ENCODE measurements at places on chromosomes 1 and 21.

DNA sequence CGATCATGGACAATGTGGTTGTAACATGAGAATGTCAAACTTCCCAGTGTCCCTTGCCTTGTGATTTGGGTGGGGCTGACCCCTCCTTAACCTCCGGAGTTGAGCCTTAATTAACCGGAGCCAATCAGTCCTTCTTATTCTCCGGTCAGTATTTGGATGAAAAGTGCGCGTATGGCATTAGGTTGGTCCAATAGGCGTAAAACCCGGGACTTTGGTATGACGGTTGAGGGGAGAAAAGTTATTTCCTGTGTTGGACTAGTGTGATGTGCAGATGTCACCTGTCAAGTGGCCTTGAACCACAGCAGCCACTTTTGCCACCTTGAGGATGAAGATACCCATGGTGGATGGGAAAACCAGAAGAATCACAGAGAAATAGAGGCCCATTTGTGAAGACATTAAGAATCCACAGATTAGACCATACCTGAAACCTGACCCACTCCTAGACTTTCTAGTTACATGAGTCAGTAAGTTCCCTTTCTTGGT lies 5.1 kb downstream of the PAFAH2 start:
- DNase-seq: no peak

DNA sequence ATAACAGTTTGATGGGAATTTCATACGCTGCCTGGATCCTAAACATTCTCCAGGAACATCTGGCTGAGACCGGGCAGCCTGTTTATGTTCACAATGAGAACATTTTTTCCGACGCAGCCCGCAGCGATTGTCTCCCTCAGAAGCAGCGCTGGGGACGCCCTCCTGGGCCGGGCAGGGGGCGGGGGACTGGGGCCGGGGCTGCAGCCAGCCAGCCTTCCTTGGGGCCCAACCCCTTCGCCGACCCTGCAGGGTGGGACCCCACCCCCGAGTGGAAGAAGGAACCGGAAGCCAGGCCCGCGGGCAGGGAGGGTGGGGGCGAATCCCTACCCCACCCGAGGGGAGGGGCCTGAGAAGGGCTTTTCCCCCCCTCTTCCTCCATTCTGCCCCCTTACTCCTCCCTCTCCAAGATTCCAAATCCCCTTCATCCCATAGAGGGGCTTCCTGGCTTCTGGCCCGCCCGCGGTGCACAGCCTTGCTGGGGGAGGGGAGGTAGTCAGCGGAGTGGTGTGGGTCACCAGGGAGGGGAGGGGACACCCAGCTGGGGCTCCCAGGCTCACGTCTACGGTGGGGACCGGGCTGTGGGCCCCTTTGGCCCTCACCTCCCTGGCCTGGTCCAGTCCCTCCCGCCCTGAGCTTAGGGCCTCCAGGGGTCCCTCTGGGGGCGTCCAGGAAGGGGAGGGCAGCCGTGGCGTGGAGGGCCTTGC lies 60.6 kb downstream of the WNT9A start:
- DNase-seq: no peak

- DNase-seq: no peak
Observed at GRCh38 chr1:205128050-205128449, 6.3 kb upstream of the RBBP5 start.

DNA sequence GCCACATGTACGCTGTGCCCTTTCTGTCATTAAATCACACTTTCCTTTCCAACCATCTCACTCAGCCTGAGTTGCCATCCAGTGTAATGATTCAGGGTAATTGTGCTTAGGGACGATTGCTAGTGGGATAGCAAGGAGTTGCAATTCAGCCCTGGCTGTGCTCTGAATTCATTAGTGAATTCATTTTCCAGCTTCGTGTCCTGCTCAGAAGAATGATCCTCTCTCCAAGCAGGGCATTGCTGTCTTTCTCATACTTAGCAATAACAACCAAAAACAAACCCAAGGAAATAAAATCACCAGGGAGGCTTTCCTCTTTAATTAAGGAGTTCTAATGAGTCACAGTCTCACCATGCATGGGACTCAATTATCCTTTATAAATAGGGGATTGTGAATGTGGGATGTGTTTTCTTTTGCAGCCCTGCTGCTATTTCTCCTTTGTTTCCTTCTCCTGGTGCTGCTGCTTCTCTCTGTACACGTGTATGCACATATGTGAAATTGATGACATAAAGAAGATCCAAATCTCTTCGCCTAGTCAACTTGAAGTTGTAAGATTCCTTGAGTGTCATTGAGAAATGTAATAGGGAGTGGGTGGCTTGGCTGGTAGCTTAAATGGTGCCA lies 167.0 kb downstream of the TSEN15 start:
- DNase-seq: no peak

DNA sequence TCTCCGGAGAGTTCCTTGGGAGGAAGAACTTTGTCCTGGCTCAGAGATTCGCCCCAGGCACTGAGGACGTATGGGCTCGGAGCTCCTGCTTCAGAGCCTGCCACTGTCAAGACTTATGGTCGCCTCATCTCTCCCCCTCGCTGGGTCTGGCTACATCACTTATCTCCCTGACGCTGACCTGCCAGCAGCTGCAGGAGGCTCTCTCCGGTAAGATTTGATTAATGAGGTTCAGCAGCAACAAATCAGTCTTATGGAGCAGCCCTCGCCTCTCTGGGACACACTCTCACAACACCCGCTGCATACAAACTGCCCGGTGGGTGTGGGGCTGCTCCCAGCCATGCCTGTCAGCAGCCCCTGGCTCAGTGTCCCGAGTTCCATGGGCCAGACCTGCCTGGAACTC lies 297.8 kb downstream of the RRAGC start:
- DNase-seq: no peak

DNA sequence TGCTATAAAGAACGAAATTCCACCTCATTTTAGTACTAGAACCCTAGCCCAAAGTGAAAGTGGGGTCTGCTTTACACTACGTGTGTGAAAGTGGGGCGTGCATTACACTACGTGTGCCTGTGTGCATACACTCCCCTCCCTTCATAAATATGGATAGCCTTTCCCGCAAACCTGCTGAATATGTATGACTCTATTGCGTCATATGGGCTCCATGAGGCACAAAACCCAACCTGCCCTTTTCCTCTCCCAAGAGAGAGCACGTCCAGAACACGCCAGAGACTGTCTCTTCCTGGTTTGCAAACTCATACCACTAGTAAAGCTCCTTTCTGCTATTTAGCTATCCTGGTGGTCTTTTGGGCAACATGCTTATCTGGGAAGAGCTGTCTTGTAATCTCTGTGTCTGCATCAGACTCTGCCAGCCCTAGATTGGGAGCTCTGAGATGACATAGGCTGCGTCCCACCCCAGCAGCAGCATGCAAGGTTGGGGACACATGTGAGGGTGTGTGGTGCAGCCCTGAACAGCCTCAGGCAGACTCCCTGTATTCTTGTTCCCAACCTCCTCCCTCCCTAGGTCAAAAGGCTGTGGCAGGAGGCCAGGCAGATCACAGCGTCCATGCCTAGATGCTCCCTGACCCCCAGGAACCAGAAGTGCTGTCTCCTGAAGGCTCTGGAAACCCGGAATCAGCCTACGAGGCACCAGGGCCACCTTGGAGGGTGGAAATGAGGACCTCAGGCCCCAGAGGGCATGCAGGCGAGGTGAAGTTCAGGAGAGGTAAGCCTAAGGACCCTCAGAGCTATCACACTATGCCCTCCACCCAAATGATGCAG lies 12.3 kb upstream of the PADI1 start:
- DNase-seq: no peak

- no peak for DNase-seq
Observed at GRCh38 chr1:167582064-167582463, 28.5 kb upstream of the CREG1 start.

DNA sequence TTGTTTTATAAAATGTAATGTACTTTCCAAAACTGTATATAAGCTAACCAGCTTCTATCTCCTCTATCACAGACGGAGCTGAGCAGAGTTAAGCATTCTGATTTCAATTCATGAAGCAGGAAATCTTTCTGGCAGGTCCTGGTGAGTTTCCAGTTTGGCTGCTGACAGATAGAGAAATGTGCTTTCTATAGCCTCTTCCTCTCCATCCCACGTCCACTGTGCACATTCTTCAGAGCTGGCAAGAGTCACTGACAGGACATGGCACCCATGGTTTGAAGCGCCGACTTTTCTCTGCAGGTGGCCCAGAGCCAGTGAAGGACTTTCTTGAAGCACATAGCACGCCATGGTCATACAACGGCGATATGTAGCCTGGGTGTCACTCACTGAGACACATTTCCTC lies 52.3 kb upstream of the POU2F1 start:
- no peak for DNase-seq

GRCh38 chr1:20271498-20272400 lies 18.9 kb upstream of the VWA5B1 start:
- no peak for DNase-seq

DNA sequence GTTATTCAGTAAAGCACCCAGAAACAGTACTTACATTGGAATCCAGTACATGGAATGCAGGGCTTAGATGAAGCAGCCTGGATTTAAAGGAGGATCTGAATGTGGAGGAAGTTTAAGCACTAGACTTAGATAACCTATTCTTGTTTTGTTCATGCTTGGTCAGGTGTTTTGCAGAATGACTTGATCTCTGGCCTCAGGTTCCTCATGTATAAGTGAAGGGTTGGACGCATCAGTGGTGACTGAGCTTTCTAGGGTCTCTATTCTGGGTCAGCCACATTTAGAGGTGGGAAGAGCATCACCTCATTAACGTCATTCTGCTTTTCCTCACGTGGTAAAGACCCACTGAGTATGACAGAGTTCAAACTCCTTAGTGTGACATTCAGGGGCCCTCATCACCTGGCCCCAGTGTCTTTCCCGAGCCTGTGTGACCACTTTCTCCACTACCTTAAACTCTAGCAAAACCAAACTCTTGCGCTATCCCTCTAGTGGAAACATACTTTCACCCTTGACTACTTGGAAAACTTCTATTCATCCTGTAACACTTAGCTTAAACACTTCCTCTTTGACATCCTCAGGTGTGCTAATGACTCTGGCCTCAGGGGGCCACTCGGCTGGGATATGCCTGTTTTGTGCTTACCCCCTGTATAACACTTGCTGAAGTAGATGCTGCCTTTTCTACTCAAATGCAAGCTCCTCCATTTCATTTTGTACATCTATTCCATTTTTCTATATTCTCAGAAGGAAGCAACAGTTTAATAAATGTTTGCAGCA lies 871 bp upstream of the ERICH3 start:
- no peak for DNase-seq

DNA sequence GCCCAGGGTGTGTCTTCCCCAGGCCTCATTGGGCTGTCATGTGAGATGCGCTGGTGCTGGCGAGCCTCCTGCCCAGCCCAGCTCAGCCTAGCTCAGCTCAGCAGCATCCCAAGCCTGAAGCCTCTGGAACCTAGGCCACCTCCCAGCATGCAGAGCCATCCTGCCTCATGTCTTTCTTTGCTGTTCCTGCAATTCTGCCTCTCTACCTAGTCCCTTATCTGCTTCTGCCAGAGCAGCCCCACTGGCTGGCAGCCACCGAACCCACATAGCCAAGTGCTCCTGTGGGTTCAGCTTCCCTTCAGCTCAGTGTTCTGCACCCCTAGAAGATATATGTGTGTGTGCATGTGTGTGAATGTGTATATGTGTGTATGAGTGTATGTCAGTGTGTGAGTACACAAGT lies 291.5 kb upstream of the VAMP3 start:
- DNase-seq: no peak
